ENCODE measurements at places on chromosomes 5 and 9.

GRCh38 chr9:35397216-35397698 lies 92.7 kb upstream of the RUSC2 start:
- no peak for DNase-seq

DNA sequence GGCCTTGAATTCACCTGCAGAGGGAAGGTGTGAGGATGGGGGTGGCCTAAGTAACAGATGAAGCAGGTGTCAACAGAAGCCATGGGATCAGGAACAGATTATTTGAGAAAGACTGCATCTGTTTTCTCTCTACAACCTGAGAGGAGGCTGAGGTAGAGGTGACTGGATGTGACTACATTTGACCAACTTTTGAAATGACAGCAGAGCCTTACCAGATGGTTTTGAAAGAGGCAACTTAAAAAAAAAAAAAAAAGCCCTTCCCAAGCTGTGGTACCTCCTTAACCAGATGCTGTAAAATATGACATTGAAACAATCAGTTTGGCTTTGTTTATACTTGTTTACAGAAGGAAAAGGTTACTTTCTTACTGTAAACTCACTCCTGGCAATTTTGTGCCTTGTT lies 108.6 kb downstream of the TRIO start:
- DNase-seq: no peak

GRCh38 chr9:130241198-130241535 lies 24.4 kb upstream of the HMCN2 start:
- DNase-seq: no peak

- no peak for DNase-seq
Measured at GRCh38 chr9:79408617-79409016, 163.1 kb upstream of the TLE4 start.

GRCh38 chr9:16687678-16688369 lies 182.6 kb downstream of the BNC2 start:
- no peak for DNase-seq

- no peak for DNase-seq
Measured at GRCh38 chr5:33934176-33934575, 2.0 kb upstream of the RXFP3 start.

GRCh38 chr5:107665036-107665570 lies 5.6 kb downstream of the EFNA5 start:
- no peak for DNase-seq

DNA sequence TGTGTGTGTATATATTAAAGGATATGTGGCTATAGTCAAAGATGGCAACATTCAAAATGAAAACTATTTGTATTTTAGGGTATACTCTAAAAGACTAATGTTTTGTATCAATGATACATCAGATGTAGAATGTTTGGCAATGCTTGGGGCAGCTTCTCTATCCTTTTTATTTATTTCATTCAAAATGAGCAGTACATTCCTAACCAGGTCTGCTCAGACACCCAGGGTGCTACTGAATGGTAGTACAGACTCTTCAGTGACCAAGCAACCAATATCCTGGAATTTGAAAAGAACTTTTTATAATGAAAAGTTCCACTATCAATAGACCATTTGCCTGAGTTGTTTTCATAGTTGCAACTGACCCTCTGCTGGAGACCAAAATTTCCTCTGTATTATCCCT lies 23.9 kb downstream of the MEGF9 start:
- DNase-seq: peak; percentile 15

- no peak for DNase-seq
Measured at GRCh38 chr5:133846478-133847226, 121.8 kb downstream of the C5orf15 start.

GRCh38 chr5:67221487-67222242 lies 25.1 kb upstream of the CD180 start:
- DNase-seq: no peak

- no peak for DNase-seq
Measured at GRCh38 chr5:133230823-133231578, 179.2 kb downstream of the HSPA4 start.

Data from DMS53 (cell line).